ENCODE measurements at places on chromosomes 3 and 15.

DNA sequence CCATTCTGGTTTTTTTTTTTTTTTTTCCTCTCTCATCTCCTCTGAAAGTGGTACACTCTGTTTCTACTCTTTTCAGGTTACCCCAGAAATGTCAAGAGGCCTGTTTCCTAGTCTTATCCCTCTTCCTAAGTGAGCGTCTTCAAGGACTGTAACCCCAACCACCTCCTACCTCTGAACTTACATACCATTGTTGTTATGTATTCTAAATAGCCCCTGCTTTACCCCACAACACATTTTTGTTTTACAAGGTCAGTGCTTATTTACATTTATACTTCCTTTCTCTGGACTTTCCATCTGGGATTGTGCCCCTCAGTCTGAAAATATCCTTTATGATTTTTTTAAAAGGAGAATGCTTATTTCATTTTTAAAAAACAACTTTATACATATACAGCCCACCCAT, 38.8 kb downstream of the PTH1R start:
- no peak for DNase-seq

- DNase-seq: no peak
Observed at GRCh38 chr3:186760141-186760833, 23.1 kb upstream of the EIF4A2 start.

GRCh38 chr3:98013411-98014267, 21.5 kb downstream of the GABRR3 start:
- DNase-seq: no peak

DNA sequence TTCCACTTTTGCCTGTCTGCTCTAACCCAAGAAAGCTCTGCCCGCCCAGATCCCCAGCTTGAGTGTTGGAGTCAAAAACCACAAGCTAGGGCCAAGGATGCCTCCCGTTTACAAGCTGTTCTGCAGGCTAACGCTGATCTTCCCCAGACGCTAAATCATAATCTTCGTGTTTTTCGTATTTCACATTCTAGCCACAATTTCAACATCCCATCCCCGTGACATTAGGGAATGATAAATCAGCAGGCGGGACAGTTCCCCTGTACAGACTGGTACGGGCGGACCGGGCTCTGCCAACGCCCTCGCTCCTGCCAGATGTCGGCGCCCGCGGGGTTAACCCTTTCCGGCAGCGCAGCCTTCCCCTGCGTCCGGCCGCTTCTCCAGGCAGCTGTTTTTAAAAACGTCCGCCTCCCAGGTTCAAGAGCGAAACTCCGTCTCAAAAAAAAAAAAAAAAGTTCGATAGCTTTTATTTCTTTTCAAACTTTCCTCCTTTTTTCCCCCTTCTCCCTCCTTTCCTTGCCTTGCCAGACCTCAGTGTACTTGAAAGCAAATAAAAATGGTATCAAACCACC, 81.0 kb upstream of the BNC1 start:
- peak; percentile 37 for DNase-seq
